ENCODE measurements at places on chromosomes 5 and 9. TPM values are rescaled to one million over a fixed set of nuclear protein-coding genes. Genes with fewer than 3 reads are reported as not detected.

GRCh38 chr9:75246949-75247348 lies 158.6 kb downstream of the OSTF1 start:
- DNase-seq: no peak

DNA sequence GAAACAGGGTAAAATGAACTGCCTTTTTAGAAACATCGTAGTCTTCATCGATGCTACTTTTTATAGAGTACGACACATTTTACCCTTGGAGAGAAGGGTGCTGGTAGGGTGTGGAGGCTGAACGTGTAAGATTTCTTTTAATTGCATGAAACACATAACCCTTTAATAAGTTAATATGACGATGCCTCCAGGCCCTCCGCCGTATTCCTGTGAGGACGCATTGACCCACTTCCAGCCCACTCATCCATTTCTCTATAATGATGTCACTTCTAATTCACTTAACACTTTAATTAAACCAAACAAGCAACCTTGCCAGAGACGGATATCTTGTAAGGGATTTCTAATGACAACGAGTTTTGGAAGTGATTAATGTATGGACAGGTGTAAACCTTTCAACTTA lies 158.7 kb downstream of the IRX2 start:
- no peak for DNase-seq

DNA sequence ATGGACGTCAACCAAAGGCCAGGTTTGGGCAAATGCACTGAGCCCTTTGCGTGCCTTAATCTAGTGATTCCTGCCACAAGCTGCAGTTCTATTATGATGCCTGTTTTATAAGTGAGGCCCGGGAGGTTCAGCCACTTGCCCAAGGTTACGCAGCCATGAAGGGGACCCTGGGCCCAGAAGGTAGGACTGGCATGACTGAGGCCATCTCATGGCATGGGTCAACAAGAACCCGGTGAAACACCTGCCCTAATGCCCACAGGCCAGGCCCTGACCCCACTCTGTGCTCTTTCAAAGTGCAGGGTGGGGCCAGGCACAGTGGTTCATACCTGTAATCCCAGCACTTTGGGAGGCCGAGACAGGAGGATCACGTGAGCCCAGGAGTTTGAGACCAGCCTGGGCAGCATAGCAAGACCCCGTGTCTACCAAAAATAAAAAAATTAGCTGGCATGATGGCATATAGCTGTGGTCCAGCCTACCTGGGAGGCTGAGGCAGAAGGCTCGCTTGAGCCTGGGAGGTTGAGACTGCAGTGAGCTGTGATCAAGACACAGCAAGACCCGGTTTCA lies 8.6 kb downstream of the NINJ1 start:
- no peak for DNase-seq

- DNase-seq: no peak
Measured at GRCh38 chr5:19534751-19535150, 453.2 kb downstream of the CDH18 start.

GRCh38 chr5:180253036-180253824 lies 38.7 kb downstream of the MAPK9 start:
- DNase-seq: peak; percentile 13

DNA sequence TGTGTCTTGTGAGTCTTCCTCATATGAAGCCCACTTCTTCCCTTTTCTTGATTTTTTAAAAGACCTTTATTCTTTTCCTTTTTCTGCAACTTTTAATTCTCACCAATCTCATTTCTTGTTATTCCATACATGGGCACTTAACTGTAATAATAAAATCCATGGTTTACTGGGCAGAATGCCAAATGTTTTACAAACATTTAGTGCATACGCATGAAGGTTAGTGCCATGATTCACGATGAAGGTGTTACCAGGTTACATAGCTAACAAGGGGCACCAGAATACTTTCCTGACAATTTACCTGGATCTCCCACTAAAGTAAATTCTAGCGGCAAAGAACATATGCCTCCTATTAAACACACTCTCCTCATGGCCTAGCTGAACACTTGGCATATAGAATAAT lies 28.5 kb downstream of the MAN2A1 start:
- DNase-seq: no peak

OR1Q1 gene
- total RNA-seq: not detected

PRR7 gene
- total RNA-seq: 55.4 TPM

NR2F1-AS1 gene
- 10.4 TPM for total RNA-seq

PPP1R2B gene
- total RNA-seq: 0.06 TPM

ICE1 gene
- total RNA-seq: 27.3 TPM

SPAAR gene
- 0.38 TPM for total RNA-seq

HAND1 gene
- total RNA-seq: not detected

CCNJL gene
- total RNA-seq: 2.7 TPM

OR1J2 gene
- total RNA-seq: not detected

HMCN2 gene
- 12.1 TPM for total RNA-seq

PHYHD1 gene
- 17.3 TPM for total RNA-seq

ST8SIA4 gene
- 13.9 TPM for total RNA-seq
